D721Med (cell line): ENCODE measurements at places on chromosomes 2 and 18.

- DNase-seq, result no peak
Measured at GRCh38 chr2:223247136-223247535, 195.1 kb downstream of the KCNE4 start.

- DNase-seq, result no peak
Measured at GRCh38 chr2:219452361-219453317, 18.0 kb downstream of the SPEG start.

- no peak for DNase-seq
Measured at GRCh38 chr18:79248495-79249060, 147.2 kb upstream of the NFATC1 start.

GRCh38 chr2:240336820-240337427 lies 98.5 kb upstream of the GPC1 start:
- DNase-seq, result no peak

DNA sequence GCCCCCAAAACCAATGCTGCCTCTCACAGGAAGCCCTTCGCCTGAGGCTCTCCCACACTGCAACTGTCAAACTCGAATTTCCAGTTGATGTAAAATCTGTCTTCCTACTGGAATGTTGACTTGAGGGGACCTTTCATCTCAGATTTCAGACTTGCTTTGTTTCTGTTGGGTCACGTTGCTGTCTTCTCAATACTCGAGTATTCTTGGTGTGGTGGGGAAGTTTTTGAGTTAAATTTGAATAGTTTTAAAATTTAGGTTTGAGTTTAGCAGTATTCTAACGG lies 50.8 kb downstream of the AGAP1 start:
- no peak for DNase-seq

DNA sequence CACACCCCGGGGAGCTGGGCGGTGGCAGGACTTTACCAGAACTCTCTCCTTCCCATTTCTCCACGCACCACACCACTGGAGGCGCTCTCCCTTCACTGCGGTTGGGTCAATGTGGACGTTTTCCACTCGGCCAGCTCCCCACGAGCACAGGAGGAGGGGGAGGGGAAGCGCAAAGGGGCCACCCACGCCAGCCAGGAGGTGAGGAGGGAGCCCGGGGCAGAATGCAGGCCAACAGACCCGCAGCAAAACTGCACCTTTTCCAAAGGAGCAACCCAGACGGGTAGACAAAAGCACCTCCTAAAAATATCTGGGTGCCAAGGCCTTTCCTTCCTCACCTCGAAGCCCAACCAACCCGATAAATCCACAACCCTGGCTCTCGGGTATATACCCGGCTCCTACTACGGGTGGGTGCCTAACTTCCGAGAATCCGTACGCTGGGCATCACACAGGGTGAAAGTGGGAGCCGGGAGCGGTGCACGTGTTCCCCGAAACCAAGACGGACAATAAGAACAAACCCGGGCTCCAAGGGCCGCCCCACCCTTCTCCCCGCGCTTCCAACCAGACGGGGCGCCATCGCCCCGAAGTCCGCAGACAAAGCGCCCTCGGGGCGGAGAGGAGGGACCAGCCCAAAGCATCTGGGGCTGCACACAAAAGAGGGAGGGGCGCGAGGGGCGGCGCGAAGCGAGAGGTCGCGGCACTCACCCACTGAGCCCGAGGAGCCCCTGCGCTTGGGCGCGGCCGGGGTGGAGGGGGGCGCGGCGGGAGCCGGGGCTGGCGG lies 1.0 kb downstream of the RTN4 start:
- DNase-seq, result no peak

GRCh38 chr18:79896738-79897137 lies 54.7 kb downstream of the SLC66A2 start:
- no peak for DNase-seq

- no peak for DNase-seq
Measured at GRCh38 chr2:67514515-67514914, 117.4 kb downstream of the ETAA1 start.

- no peak for DNase-seq
Measured at GRCh38 chr2:118062669-118063068, 25.6 kb upstream of the INSIG2 start.

DNA sequence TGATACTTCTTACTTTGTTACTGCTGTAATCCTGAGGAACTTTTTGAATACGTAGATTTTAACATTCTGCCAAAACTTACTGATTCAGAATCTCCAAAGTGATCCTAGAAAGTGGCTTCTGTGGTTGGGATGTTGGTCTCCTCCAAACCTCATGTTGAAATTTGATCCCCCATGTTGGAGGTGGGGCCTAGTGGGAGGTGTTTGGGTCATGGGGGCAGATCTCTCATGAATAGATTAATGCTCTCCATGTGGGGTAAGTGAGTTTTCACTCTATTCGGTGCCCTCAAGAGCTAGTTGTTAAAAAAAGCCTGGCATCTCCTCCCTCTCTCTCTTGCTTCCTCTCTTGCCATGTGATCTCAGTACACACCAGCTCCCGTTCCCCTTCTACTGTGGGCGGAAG lies 329.9 kb downstream of the HRH4 start:
- DNase-seq, result no peak

- DNase-seq, result no peak
Measured at GRCh38 chr2:204535764-204536163, 9.5 kb upstream of the PARD3B start.

DNA sequence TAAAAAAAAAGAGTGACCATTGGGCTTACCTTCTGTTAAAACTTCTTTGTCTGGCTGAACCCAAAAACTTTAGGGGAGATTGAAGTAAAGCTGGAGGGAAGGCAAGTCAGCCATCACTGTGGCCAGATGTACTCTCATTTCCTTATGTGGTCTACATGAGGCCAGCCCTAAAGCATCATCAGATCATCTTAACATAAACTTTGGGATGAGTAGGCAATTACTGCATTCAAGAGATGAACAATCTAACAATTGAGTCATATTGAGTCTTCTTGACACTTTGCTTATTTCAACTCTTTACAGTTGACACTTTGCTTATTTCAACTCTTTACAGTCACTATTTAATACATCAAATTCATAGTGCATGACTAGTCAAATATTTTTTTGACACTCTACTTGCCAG lies 155.6 kb downstream of the QPCT start:
- DNase-seq, result no peak

DNA sequence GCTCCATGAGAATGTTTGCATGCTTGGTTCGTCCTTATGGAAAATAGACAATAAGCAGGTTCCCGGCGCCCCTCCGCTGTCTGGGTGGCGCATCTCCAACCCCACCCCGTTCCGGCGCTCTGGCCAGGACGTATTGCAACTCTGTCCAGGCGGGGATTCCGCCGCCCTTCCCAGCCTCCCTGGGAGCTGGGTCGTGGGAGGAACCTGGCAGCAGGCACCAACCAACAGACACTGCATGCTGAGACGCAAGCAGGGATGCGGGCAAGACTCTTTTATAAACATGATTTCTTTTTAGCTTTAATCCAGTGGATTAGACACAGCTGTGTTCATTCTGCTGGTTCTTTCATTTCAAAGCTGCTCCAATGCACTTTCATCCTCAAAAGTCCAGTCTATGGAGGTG lies 240.2 kb downstream of the SH3BP4 start:
- no peak for DNase-seq

GRCh38 chr2:29209551-29209950 lies 94.3 kb downstream of the CLIP4 start:
- DNase-seq, result no peak

DNA sequence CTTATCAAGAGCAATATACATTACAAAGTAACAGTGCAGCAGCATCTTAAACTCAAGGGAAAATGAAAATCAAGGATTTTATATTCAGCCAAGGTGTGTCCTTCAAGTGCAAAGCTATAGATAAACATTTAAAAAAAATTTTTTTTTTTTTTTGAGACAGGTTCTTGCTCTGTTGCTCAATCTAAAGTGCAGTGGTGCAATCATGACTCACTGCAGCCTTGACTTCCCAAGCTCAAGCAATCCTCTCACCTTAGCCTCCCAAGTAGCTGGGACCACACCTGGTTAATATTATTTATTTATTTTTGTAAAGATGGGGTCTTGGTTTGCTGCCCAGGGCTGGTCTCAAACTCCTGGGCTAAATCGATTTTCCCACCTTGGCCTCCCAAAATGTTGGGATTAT lies 9.0 kb downstream of the CDKL4 start:
- no peak for DNase-seq

DNA sequence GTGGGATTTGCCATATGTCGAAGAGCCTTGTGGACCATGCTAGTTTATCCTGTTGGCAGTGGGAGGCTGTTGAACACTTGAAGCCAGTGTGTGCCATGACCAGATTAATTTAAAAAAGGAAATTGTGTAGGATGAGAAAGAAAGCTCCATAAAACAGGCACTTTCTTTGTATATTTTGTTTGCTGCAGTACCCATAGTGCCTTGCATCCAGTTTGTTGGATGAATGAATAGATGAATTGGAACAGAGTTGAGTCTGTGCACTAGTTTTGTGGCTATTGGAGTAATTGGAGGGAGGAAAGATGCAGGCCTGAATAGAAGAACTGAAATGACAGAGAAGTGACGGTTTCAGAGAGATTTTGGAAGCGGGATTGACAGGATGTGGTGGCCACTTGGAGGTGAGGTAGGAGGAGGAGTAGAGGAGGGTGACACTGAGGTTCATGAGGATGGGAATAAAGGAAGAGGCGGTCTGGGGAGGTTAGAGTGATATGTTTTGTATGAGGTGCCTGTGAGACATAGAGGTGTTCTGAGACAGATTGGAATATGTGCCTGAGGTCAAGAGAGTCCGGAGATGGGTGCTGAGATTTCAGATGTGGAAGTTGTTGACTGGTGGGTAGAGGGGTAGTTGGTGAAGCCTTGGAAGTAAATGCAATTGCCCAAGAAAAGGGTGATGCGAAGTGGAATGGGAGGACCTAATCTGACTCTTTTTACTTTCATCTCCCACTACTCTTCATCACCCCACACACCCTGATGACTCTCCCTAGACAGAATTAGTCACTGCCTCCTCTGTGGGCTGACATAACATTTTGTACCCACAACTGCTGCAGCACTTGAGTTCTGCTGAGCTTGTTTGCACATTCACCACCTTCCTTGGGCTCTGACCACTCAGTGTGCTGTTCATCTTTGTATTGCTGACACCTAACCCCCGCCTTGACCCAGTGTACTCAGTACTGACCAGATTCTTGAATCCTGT lies 5.1 kb downstream of the DGUOK start:
- no peak for DNase-seq

DNA sequence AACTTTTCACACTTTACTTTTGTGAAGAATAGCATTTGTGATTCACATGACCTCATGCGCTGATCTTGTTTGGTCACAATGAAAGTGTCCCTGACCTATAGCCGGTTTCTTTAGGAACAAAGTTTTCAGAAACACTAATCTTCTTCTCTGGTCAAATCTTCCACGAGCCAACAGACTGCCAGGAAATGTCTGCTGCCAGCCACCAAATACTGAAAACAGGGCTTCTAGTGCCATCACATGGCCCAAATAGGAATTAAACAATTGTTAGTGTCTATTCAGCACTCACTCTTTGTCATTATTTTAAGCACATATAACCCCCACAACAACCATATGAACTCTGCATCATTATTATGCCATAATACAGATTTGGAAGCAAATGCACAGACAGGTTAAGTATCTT lies 286.5 kb upstream of the SYT4 start:
- no peak for DNase-seq

DNA sequence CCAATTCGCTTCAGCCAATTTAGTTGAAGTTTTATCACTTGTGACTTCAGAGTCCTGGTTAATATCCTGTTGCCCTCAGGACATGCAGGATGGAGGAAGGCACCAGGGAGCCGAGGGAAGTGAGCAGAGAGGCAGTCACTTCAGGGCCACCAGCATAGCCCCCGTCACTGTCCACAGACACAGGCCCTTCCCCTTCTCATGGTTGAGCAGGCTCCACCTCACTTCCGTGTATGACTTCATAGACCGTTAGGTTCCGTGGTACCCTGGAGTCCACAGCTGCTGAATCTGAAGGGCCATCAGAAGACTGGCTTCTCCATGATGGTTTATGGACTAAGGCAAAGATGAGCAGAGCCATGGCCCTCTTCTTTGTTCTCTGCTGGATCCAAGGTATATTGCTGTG lies at the start of gene C2orf92:
C2orf92 (plus strand) TSS at position 266 of the 400 bp plus-strand sequence; CDS start at position 342, 76 bp downstream.
- DNase-seq, result no peak
